Mesendoderm (in vitro differentiated cells): ENCODE measurements at places on chromosomes 11 and 22.

- DNase-seq: no peak
Measured at GRCh38 chr11:122453586-122453985, 201.9 kb upstream of the UBASH3B start.

DNA sequence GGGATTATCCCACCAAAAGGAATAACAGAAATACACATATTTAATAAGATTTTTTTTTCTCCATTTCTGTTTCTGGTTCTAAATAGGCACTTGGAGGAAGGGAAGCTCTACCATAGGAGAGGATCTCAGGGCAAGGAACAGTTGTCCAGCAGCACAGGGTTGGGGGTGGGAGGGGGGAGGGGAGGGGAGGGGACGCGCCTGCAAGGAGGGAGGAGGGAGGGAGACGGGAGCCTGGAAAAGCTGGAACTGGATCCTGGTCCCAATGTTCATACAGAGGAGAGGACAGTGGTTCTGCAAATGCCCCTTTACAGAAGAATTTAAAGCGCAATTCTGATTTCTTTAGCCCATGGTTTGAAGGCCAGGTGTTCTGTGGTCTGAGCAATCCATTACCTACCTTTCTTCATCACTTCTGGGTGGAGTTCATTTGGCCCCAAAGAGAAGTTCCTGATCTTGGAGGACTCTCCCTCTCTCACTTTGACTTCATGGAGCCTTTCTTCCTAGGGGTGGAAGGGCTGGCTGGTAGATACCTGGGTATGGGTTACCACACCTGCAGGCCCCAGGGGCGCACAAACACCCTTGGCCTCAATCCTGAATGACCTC lies 348.9 kb upstream of the NCAM1 start:
- DNase-seq: peak; percentile 61

- DNase-seq: no peak
Measured at GRCh38 chr11:44811841-44812448, 85.2 kb downstream of the TSPAN18 start.

GRCh38 chr11:46338988-46339666 lies 8.1 kb upstream of the DGKZ start:
- DNase-seq: peak; percentile 94

DNA sequence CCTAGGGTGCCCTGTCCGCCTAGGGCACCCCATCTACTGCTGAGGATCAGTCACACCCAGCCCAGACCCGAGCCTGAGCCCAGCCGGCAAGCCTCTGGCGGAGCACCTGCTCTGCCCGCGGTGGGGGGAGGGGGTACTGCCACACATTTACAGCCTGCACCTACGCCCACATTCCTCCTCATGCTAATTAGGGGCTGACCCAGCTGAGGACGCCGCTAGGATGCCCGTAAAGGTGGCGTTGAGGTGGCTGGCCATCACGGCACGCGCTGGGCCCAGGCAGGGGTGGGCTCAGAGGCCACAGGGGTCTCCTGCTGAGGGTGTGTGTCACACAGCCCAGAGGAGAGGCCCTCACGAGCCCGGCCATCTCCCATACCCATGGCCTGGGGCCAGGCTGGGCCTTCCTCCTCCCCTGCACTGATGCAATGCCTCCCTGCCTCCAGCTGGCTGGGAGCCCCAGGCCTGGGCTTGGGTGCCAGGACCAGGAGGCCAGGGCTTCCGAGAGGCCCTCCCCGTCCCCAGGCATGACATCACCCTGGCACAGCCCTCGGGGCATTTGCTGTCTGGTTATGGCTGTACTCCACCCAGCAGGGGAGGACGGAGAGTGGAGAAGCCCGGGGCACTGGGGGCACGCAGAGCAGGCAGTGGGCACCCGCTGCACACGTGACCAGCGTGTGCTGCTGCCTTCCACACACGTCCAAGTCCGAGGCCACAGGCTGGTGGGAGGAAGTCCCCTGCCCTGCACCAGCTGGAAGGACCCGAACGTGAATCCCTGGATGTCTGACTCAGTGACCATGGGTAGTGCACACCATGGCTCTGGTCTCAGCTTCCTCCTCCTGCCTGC lies 12.7 kb downstream of the DUSP8 start:
- DNase-seq: peak; percentile 53

- no peak for DNase-seq
Measured at GRCh38 chr11:79522626-79523025, 81.8 kb upstream of the TENM4 start.

DNA sequence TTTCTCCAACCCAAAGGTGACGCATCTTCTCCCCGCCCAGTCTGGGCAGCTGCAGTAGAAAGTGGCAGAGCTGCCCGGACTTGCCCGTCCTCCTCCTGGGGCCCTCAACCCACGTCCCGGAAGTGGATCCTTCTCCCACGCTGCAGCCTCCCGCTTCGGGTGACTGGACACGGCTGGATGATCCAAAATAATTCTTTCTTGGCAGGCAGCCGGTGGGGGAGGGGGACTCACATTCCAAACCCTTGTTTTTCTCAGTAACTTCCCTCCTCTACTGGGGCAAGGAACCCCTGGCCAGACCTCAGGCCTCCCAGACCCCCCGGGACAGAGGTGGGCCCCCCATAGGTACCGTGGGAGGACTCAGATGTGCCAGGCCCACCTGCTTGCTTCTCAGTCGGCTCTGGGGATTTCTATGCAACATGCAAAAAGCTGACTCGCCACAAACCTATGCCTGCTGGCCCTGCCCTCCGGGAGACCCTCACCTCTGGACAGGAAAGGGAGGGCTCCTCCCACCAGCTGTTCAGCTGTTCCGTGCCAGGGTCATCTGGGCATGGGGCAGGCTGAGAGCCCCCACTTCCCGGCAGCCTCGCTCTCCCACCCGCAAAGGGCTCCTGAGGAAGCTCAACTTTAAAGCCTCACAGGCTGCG lies 1.4 kb downstream of the PLXNB2 start:
- DNase-seq: peak; percentile 53

- peak; percentile 86 for DNase-seq
Measured at GRCh38 chr11:128525411-128526243, 61.7 kb downstream of the ETS1 start.

GRCh38 chr11:131811383-131811782 lies 441.0 kb downstream of the NTM start:
- DNase-seq: no peak

DNA sequence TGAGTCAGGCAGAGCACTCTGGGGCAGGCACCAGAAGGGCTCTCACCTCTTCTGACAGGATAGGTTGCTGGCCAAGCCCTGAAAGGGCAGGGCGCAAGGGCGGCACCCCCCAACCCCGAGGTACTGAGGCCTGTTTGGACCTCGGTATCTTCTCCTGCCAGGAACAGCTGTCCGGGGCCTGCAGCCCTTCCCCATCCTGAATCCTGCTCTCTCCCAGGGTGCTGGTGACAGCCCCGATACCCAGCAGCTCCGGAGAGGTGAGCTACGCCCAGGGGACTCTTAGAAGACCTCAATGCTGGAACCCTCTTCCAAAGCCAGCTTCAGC lies 79.1 kb downstream of the PHF21B start:
- no peak for DNase-seq

- DNase-seq: no peak
Measured at GRCh38 chr11:92751594-92751993, 217.9 kb upstream of the MTNR1B start.
